ENCODE measurements at places on chromosomes 3 and 15.

- DNase-seq, result peak; percentile 77
Measured at GRCh38 chr3:197555281-197556261, at the start of gene BDH1. TSS of gene BDH1 (minus strand) at chr3:197555968. CDS start at chr3:197546443, 9,525 bp downstream.

- no peak for DNase-seq
Measured at GRCh38 chr3:135538123-135538522, 427.4 kb upstream of the PPP2R3A start.

DNA sequence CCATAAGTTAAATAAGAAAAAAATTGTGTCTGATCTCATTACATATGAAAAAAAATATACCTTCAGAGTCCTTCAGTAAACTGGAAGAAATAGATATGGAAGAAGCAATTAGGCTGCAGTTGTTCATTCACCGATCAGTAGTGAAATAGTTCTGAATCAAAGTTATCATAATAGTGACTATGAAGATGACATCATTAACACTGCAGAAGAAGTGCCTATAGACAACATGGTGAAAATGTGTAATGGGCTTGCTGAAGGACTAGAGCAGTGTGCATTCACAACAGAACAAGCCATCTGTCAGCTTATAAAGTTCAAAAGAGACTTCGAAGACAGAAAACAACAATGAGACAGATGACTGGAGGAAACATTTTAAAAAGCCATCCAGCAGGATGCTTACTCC, 144.5 kb downstream of the NAALADL2 start:
- DNase-seq, result no peak

DNA sequence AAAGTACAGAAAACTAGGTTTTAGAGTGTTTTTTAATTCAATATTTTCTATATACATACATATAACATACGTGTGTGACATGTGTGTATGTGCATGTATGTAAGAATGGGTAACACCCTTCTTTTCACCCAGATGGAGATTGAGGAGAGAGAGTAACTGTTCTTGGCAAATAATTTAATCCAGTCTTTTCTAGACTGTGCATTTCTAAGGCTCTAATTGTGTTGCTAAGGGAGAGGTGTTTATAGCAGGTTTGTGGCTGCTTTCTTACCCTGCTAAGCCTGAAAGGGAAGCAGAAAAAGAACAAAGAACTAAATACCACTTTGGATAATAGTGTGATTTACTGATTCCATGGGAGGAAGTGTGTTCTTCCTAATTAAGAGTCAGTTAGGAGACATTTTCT, 46.0 kb upstream of the ALDH1L1 start:
- no peak for DNase-seq

Data from NCI-H774 (cell line).